ENCODE measurements at places on chromosomes 3 and 15. TPM values are rescaled to one million over a fixed set of nuclear protein-coding genes. Genes with fewer than 3 reads are reported as not detected.

DNAH12 gene
- total RNA-seq: not detected

CCNB2 gene
- 81.1 TPM for total RNA-seq

TMCO5A gene
- total RNA-seq: not detected

RPL39L gene
- 86.2 TPM for total RNA-seq

ACVR2B gene
- total RNA-seq: 5.1 TPM

FGD5 gene
- 0.17 TPM for total RNA-seq

HYAL3 gene
- 13.0 TPM for total RNA-seq

KCNMB3 gene
- total RNA-seq: 0.92 TPM

P3H2 gene
- total RNA-seq: 335 TPM

ARRDC4 gene
- total RNA-seq: 35.5 TPM

LRRC34 gene
- 13.7 TPM for total RNA-seq

CYP1A2 gene
- not detected for total RNA-seq

BNC1 gene
- total RNA-seq: not detected

RTP1 gene
- total RNA-seq: not detected

GP5 gene
- total RNA-seq: not detected

XRN1 gene
- 19.6 TPM for total RNA-seq

ADAM10 gene
- 66.3 TPM for total RNA-seq

NEK11 gene
- total RNA-seq: 5.8 TPM

GATA2 gene
- total RNA-seq: 7.0 TPM

GOLGA6B gene
- not detected for total RNA-seq

PLSCR2 gene
- total RNA-seq: not detected

CISH gene
- total RNA-seq: 0.20 TPM

ARL6IP5 gene
- total RNA-seq: 102 TPM

CPEB1 gene
- 1.6 TPM for total RNA-seq

FES gene
- total RNA-seq: 0.59 TPM

CAPN3 gene
- total RNA-seq: 1.6 TPM

CFAP91 gene
- not detected for total RNA-seq

GABRR3 gene
- not detected for total RNA-seq

TRIM71 gene
- total RNA-seq: not detected

SLCO2A1 gene
- not detected for total RNA-seq

RYR3 gene
- not detected for total RNA-seq

UCN2 gene
- not detected for total RNA-seq

GOLGA8Q gene
- 1.2 TPM for total RNA-seq

TUBGCP5 gene
- 24.7 TPM for total RNA-seq

FSTL1 gene
- total RNA-seq: 88.9 TPM

CACNA1D gene
- total RNA-seq: not detected

GNB4 gene
- total RNA-seq: 21.6 TPM

LIPH gene
- 6.0 TPM for total RNA-seq

MST1R gene
- total RNA-seq: 0.82 TPM

CNTN3 gene
- total RNA-seq: 0.84 TPM

ROBO2 gene
- total RNA-seq: 0.05 TPM

ANKDD1A gene
- total RNA-seq: 1.7 TPM

RPSA gene
- total RNA-seq: 2,368 TPM

XYLB gene
- 3.1 TPM for total RNA-seq

B4GALT4 gene
- 9.9 TPM for total RNA-seq

ACOX2 gene
- total RNA-seq: 9.3 TPM

LDHAL6B gene
- not detected for total RNA-seq

FMN1 gene
- total RNA-seq: 1.4 TPM

CDHR4 gene
- total RNA-seq: not detected
